SK-N-SH (cell line): ENCODE measurements at places on chromosomes 3 and 15. TPM values are rescaled to one million over a fixed set of nuclear protein-coding genes. Genes with fewer than 3 reads are reported as not detected.

The TMEM44 gene
- polyA plus RNA-seq = 22.6 and 26.1 TPM in 2 replicates

DNA sequence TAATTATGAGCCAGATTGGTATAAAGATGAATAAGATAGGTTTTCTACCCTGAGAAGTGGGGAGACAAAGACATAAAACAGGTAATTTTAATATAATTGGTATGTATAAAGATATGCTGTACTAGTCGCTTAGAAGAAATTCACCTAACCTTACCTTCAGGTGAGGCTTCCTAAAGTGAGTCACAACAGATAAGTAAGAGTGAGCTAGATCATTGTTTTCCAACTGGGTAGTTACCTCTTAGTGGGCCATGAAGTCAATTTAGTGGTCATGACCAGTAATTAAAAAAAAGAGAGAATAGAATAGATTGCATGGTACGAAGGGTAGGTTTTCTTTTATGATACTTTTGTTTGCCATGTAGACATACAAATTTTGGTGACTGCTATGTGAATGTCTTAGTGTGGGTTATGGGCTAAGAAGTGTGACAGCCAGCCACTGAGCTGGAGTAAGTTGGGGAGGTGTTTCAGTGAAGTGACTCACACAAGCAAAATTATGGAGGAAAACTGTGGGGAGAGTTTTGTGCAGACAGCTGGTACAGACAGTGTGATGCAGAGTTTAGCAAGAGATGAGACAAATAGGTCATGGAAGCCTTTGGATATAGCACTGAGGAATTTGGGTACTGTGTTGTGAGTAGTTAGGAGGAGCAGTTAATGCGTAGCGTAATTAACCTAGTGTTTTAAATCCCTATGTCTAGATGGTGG lies 8.2 kb downstream of the TRNT1 start:
- H3K27ac ChIP-seq = no peak overlapping the region
- H3K4me1 ChIP-seq = no peaks in the 10 kb centered on the region; the same call in 1 of the 2 replicates
- no peak for DNase-seq
- H3K36me3 ChIP-seq = peaks cover 52% of the 10 kb centered on the region

The PARP15 gene
- polyA plus RNA-seq = not detected in 2 replicates

DNA sequence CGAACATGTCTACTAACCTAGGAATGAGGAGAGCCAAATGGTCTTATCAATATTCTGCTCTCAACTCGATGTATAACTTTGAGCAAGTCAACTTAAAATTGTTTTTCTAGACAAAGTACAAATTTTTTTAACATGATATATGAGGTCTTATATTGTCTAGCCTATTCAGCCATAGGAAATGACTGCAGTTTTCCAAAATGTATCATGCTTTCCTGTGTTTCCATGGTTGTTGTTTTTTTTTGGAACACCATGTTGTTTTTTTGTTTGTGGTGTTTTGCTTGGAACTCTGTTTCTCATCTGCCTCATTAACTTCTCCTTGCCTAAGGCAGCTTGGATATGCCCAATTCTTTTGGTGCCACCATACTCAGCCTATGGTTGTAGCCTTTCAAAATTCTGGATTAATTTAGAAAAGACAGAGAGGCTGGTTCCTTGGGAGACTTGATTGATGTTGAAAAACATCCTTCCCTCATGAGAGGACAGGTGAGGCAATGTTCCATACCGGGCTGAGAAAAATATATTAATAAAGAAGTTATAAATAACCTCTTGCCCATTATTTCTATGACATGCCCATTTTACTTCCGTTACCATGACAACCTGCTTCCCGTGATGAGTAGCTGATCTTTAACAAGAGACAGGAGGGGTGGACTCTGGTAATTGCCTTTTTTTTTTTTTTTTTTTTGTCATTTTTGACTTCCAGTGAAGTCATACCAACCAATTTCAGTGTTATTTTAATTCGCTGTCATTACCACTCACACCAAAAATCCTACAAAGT lies 687.9 kb upstream of the GRM7 start:
- H3K27ac ChIP-seq = no peak overlapping the region
- no peaks in the 10 kb centered on the region for H3K4me1 ChIP-seq
- no peak for DNase-seq
- no peaks in the 10 kb centered on the region for H3K36me3 ChIP-seq

- H3K4me1 ChIP-seq = no peaks in the 10 kb centered on the region
- no peak for DNase-seq
- no peak overlapping the region for H3K4me3 ChIP-seq
- no peaks in the 10 kb centered on the region for H3K36me3 ChIP-seq
- no peak overlapping the region for H3K27ac ChIP-seq
Measured at GRCh38 chr3:159229116-159229680, 427.3 kb downstream of the MFSD1 start.

The TTLL13 gene
- 0.03 and 0.06 TPM in 2 replicates for polyA plus RNA-seq

DNA sequence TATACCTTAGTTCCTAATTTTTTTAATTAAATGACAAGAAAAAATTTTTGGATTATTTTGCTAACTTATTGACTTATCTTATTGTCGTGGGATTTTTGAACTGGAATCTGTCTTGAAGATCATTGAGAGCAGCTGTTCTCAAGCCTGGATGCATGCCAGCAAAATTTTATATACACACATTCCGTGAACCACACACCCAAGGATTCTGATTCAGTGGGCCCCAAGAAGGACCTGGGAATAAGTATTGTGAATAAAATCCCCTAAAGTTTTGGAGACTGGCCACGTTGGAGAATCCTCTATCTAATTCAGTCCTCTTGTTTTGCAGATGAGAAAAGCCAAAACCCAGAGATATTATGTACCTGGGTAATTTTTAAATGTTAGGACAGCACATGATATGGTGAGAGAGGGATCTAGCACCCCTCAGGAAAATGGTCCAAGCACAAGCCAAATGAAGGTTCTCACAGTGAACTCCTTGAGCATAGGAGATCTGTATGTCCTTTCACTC lies 55.2 kb downstream of the UNC13C start:
- no peak for DNase-seq
- no peaks in the 10 kb centered on the region for H3K27me3 ChIP-seq
- no peaks in the 10 kb centered on the region for H3K4me1 ChIP-seq

DNA sequence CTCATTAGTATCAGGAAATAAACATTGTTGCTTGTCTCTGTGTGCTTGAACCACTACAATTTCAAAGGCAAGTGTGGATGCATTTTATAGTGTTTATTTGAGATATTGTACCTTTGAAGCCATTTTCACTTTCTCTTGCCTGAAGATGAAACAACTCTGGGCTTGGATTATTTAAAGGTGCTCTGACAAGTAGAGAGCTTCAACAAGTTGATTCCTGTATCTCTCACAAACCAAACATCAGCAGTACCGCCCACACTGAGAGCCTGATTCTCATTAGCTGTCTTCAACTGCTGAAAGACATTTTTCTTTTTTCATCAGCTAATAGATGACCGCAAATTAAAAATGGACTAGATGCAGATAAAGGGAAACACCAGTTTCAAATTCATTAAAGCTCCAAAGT lies 806 bp upstream of the CERS3 start:
- no peak overlapping the region for H3K4me3 ChIP-seq
- no peaks in the 10 kb centered on the region for H3K27me3 ChIP-seq
- H3K36me3 ChIP-seq = no peaks in the 10 kb centered on the region
- DNase-seq = no peak
- no peak overlapping the region for H3K27ac ChIP-seq

The BFSP2 gene
- polyA plus RNA-seq = not detected in 2 replicates
